ENCODE measurements at places on chromosomes 4 and X.

DNA sequence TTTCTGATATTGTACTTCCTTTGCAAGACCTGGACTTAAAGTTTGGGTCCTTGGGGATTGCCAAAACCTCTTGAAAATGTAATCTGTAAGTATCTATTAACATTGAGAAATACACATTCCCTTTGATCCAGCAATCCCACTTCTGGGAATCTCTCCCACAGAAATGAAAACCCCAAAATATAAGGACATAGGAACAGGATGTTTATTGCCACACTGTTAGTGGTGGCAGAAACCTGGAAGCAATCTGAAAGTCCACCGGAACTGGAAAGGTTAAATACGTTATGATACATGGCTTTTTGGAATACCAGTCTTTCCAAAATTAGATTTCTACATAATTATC, 71.2 kb upstream of the STX18 start:
- DNase-seq = no peak

GRCh38 chr4:109945056-109945455, 32.4 kb downstream of the EGF start:
- no peak for DNase-seq

DNA sequence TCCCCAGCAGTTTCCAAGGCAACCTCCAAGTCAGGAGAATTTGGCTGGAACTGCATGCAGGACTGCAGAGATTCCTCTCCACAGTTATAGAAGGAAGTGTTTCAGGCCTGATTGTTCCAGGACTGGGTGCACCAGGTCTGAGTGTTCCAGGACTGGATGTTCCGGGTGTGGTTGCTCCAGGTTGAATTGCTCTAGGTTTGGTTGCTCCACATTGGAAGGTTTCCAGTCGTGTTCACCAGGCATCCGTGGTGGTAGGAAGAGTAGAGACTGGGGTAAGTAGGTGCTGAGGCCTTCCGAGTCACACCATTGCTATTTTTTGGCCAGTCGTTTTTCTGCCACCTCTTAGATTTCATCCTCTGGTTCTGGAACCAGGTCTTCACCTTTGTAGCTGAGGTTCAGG, 105.4 kb downstream of the MSN start:
- no peak for DNase-seq

- DNase-seq = no peak
Measured at GRCh38 chrX:41946989-41947612, 23.7 kb upstream of the CASK start.

GRCh38 chr4:79958466-79959264, 114.4 kb downstream of the ANTXR2 start:
- DNase-seq = peak; percentile 81

- DNase-seq = no peak
Measured at GRCh38 chrX:9160698-9161329, 126.9 kb upstream of the FAM9B start.

- DNase-seq = no peak
Measured at GRCh38 chr4:123562994-123563750, 166.6 kb downstream of the SPRY1 start.

GRCh38 chr4:121665371-121665770, 31.4 kb downstream of the ANXA5 start:
- no peak for DNase-seq

DNA sequence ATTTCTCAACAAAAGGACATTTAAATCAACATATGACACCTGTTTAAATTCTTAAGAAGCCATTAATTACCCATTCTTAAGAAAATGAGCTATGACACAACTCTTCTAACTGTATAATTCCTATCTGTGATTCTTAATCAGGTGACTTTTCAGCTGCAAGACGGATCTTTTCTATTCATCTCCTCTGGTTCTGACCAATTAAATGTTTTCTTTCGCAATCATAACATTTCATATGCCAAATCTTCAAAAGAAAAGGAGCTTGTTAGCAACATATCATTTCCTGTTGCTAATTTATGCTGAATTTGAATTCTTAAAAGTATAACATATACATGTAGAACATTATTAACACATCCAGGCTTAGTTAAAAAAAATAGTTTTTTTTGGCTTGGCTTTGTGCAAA, 62.5 kb downstream of the SEL1L3 start:
- DNase-seq = no peak

GRCh38 chr4:89992744-89993143, 98.1 kb downstream of the MMRN1 start:
- no peak for DNase-seq

DNA sequence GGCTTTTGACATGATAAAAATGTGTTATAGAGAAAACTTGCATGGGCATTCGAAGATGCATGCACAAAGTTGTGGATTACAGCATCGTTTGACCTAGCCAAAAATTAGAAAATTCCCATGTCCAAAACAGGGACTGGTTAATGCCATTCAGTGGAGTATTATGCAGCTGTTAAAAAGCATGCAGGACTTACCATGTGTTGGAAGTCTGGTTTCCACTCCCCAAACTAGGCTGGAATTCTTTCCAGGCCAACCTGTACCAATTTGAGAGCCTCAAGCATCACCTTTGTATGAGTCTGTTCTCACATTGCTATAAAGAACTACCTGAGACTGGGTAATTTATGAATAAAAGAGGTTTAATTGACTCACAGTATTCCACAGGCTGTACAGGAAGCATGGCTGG, 45.9 kb upstream of the MTM1 start:
- no peak for DNase-seq

DNA sequence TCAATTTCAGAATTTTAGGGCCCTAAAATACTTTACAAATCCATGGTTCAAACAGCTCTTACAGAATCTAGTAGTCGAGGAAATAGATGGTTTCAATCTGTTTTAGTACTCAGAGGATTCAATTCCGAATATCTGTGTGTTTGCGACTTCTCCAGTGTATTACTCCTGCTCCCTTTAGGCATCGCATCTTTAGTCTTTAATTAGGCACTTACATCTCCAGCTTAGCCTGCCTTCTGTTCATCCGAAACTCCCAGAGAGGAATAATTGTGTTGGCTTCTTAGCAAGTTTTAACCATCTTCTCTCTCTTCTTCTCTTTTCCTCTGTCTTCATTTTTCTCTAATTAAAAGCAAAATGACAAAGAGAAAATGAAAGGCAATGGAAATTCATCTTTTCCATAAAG, 1901.3 kb upstream of the TENM3 start:
- peak; percentile 41 for DNase-seq

DNA sequence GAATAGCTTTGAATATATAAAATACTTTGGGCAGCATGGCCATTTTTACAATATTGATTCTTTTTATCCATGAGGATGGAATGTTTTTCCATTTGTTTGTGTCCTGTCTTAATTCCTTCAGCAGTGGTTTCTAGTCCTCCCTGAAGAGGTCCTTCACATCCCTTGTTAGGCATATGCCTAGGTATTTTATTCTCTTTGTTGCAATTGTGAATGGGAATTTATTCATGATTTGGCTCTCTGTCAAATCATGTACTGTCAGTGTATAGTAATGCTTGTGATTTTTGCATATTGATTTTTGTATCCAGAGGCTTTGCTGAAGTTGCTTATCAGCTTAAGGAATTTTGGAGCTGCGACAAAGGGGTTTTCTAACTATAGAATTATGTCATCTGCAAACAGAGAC, 18.5 kb downstream of the UGT2B15 start:
- DNase-seq = peak; percentile 26

GRCh38 chrX:1395646-1396216, 3.8 kb upstream of the SLC25A6 start:
- DNase-seq = no peak

DNA sequence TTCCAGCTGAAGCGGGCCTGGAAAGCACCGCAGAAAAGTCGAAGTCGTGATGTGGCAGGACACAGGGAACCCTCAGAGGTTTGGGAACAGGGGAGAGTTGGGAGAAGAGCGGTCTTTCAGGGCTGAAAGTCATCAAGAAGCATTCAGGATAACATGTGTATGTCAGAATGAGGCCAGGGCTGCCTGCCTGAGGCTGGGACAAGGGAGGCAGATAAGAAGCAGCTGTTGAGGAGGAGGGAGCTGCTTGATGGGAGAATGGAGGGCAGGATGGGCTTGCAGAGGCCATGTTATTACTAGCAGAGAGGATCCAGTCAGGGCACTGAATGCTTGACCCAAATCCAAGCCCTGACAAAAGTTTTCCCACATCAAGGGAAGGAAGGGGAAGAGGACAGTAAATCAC, 132.0 kb downstream of the ATG4A start:
- no peak for DNase-seq

DNA sequence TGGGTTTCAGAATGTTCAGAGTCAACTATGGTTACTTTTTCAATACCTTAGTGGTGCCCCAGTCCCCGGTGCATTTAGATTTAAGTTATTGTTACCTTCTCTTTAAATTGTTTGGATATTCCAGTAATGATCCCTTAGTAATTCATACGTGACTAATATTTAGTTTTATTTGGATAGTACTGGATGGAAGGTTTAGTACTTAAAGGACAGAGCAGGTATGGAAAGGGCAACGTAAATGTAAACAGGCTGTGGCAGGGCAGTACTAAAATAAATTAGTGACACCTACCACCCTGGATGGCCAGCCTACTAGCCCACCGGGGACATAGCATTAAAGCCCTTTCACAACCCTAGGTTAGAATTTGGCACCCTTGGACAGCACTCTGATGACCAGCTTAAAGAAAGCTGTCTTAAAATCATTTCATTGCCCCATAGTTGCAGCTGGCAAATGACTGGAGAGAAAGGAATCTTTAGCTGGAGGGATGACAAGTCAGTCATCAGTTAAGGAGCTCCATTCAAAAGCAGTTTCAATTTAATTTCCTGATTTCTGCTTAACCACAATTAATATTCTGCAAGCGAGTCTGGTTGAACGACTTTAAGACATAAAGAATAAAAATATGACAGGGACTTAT, 16.4 kb downstream of the PLP1 start:
- no peak for DNase-seq

DNA sequence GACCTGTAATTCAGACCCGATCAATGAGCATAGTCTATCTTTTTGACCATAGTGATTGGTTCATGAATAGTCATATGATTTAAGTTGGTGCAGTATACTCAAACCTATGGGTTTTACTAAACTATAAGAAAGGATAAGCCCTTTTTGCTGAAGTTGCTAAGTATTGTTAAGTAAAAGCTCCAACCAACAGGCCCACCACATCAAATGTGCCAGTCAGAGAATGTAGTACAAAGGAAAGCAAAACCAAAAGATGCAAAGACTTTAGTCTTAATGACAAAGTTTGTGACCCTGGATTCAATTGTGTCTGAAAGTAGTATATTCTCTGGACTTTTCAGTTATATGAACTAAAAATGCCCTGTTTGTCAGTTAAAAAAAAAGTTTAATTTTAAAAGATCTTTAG, 208.1 kb upstream of the TET2 start:
- DNase-seq = no peak

DNA sequence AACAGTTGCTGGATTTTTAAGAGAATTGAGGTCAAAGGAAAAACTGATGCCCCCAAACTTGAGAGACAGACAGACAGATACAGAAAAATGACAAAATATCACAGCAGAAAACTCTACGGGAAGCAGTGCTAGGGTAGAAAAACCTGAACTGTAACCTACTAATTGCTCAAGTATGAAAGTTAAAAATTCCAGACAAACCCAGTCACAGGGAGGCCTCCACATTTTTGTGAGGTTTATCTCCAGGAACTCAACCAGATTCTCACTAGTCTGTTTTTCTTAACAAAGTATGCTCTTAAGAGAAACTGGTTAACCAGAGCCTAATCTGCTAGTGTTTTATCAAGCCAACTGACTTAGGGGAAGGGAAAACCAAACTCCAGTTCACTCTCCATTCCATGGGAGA, 19.9 kb upstream of the PPP3CA start:
- no peak for DNase-seq

GRCh38 chr4:66178906-66179305, 508.6 kb upstream of the EPHA5 start:
- DNase-seq = peak; percentile 65

All from NCI-H524 (cell line).